ENCODE measurements at places on chromosomes 1 and 21.
A peak's percentile ranks its signal among the peaks of the same experiment; 100 is the strongest.

DNA sequence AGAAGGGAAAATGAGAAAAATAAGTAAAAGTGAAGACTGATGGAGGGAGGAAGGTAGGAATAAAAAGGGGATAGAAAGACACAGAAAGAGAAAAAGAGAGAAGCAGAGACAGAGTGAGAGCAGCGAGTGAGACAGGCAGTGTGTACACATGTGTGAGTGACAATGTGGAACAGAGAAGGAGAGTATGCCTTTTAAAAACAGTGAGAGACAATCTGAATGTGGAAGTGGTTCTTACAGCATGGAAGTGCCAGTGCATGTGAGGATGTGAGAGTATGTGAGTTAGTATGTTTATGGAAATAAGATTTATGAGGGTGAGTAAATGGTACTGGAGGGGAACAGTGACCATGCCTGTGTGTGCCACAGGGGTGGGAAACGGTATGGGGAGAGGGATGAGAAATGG lies 1.2 kb downstream of the NEGR1 start:
- DNase-seq: peak; percentile 11

- peak; percentile 21 for DNase-seq
Observed at GRCh38 chr1:234893725-234894630, 234.7 kb downstream of the TOMM20 start.

DNA sequence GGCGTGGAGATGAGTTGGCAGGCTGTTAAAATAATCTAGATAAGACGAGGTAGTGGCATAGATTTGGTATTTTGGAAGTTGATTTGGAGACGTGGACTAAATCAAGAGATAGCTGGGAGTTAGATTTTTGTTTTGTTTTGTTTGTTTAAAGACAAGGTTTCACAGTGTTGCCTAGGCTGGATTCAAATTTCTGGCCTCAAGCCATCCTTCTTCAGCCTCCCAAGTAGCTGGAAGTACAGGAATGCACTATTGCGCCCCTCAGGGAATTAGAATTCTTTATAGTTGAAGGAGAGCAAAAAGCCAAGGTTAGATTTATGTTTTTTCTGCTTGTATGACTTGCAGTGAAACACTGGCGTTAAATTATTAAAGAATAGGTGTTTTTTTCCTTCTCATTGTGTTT lies 22.3 kb upstream of the SNRPE start:
- DNase-seq: peak; percentile 95

DNA sequence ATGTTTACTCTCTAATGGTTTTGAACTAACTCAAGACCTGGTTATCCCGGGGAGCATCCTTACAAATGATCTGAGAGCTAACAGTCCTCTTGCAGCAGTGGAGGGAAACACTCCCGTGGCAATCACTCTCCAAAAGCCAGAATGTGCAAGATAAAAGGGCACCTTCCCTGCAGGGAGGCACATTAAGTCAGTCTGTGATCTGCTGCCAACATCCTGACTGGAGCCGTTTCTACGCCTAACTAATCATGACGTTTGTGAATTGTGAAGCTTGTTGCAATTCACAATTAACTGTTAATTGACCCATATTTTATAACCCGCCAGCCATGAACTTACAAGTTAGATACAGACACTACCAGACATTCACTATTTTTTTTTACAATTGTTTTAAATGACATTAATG lies 52.1 kb upstream of the LGALS8 start:
- DNase-seq: no peak

DNA sequence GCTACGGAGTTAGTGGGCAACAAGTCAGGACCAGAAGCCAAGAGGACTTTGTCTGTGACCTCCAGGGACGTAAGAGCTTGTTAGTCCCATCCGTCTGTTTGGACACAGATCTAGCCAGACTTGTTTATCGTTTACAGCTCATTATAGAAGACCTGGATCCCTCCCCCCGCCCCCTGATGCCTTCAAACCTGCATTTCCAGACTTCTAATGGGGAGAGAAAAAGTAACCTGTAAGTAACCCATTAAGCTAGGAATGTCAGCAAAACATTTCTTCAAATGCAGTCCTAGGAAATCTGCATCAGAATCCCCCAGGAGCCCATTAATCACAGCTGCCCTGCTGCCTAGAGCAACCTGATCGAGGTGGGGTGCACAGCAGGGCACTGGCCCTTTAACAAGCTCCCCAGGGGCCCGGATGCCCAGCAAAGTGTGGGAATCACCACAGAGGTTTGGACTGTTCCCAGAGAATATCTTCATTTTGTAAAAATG lies 1.4 kb upstream of the MAD2L2 start:
- DNase-seq: no peak

- DNase-seq: no peak
Observed at GRCh38 chr1:153439273-153439672, 21.2 kb downstream of the S100A7 start.

- no peak for DNase-seq
Observed at GRCh38 chr1:180130651-180131050, 24.0 kb upstream of the QSOX1 start.

- DNase-seq: no peak
Observed at GRCh38 chr1:34927316-34927715, 2.1 kb downstream of the DLGAP3 start.

- DNase-seq: no peak
Observed at GRCh38 chr21:42484966-42485365, 11.1 kb downstream of the RSPH1 start.

- DNase-seq: peak; percentile 67
Observed at GRCh38 chr1:150233359-150234308, 2.3 kb downstream of the ANP32E start.

GRCh38 chr1:117534995-117535467 lies 70.8 kb upstream of the TENT5C start:
- peak; percentile 72 for DNase-seq

DNA sequence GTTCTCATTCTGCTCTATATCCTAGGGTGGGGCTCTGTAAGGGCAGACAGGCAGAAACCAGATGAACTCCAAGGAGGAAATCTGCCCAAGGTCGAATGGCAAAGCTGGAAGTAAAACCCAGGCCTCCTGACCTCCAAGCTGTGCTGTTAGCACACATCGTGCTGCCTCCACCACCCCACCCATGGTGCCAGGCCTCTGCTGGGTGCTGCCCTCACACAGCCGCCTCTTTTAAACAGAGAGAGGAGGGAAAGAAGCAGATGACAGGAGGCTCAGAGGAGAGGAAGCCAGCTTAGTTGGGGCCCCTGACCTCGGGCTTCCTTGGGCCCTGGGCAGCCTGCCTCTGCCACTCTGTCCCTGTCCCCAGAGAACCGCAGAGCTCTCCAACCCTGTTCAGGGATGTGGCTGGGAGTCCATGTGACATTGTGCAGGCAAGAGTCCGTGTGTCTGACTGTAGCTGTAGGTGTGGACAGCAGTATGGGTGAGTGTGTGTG lies 1.1 kb downstream of the SYNC start:
- DNase-seq: peak; percentile 36

DNA sequence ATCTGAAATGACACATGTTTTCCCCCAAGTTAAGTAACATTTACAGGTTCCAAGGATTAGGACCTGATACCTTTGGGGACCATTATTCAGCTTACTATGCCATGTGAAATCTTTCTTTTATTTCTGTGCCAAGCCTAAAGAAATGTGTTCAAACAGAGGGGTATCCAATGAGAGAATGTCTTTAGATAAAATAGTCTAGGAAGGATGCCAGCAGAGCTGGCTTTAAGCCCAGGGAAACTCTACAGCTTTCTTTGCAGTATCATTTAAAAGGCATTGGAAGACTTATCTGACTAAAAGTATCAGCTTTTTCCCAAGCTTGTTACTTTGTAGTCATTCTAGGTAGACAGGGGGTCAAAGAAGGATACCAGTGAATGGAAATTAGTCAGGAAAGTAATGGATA lies 860.4 kb downstream of the PLA2G4A start:
- peak; percentile 83 for DNase-seq

DNA sequence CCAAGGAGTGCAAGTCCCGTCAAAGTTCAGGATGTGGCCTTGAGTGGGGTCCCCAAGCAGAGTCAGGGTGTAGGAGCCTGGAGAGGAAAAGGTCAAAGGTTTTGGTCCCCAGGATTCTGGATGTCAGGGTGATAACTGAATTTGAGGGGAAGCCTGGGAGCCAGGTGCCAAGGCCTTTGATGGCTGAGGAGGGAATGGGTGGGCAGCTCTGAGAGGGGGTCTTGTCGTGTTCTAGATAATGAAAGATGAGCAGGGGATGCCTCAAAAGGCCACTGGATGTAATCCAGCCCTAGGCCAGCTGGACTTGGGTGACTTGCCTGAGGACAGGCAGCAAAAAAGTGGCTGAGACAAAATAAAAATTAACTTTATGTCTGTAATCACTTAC lies 27.5 kb upstream of the KCNA2 start:
- DNase-seq: no peak

DNA sequence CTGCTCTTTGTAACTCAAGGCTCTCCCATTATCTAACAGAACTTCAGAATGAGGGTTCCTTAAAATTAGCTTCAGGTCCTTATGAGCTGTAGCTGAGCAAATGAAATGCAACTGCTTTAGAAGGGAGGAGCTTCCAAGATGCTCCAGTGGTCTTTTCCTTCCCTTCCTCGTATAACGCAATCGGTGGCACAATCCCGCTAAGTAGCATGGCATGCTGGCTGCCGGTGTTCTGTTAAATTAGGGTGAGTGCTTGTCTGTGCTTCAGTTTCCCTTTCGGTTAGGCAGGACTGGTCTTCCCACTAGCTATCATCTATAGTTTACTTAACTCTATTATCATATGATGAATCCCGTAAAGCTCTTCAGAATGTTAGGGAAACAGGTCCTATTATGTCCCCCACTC lies 917 bp downstream of the KIAA0040 start:
- DNase-seq: peak; percentile 38

GRCh38 chr1:198084241-198084908 lies 72.4 kb upstream of the NEK7 start:
- DNase-seq: no peak

- DNase-seq: no peak
Observed at GRCh38 chr1:230132758-230133157, 65.7 kb downstream of the GALNT2 start.

DNA sequence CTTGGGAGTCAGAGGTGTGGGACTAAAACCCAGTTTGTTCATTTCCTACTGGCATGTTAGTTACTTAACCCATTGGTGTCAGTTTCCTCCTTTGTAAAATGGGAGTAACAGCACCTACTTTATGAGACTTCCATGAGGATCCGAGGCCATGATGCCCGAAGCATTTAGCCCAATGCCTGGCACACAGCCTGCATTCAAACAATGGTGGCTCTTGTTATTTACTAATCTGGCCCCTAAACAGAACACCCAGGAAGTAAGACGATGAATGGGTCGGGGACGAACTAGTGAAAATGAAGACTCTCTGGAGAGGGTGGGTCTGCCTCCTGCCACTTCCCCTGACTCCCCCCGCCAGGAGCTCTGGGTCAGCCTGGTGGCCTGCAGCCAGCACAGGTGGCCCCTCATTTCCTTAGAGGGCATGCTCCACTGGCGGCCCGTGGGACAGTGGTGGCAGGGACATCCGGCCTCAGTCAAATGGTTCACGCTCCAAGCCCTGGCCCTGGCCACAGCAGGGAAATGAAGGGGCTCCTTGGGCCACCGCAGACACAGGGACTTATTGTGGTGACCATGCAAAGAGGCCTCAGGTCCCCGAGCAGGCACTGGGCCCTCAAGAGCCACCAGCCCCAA lies 9.5 kb upstream of the TAS1R2 start:
- no peak for DNase-seq

- peak; percentile 22 for DNase-seq
Observed at GRCh38 chr1:230215031-230215430, 148.0 kb downstream of the GALNT2 start.

DNA sequence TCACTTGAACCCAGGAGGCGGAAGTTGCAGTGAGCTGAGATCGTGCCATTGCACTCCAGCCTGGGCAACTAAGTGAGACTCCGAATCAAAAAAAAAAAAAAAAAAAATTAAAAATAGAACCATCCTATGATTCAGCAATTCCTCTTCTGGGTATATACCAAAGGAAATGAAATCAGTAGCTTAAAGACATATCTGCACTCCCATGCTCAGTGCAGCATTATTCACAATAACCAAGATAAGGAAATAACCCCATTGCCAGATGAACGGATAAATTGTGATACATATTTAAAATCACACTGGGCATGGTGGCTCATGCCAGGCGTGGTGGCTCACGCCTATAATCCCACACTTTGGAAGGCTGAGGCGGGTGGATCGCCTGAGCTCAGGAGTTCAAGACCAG lies 23.8 kb downstream of the ALDH9A1 start:
- DNase-seq: no peak

GRCh38 chr1:163048869-163049268 lies 20.3 kb upstream of the RGS4 start:
- DNase-seq: no peak

GRCh38 chr1:84598418-84598817 lies 24.2 kb upstream of the CTBS start:
- peak; percentile 22 for DNase-seq

GRCh38 chr1:204959374-204959773 lies 83.6 kb upstream of the CNTN2 start:
- DNase-seq: no peak

DNA sequence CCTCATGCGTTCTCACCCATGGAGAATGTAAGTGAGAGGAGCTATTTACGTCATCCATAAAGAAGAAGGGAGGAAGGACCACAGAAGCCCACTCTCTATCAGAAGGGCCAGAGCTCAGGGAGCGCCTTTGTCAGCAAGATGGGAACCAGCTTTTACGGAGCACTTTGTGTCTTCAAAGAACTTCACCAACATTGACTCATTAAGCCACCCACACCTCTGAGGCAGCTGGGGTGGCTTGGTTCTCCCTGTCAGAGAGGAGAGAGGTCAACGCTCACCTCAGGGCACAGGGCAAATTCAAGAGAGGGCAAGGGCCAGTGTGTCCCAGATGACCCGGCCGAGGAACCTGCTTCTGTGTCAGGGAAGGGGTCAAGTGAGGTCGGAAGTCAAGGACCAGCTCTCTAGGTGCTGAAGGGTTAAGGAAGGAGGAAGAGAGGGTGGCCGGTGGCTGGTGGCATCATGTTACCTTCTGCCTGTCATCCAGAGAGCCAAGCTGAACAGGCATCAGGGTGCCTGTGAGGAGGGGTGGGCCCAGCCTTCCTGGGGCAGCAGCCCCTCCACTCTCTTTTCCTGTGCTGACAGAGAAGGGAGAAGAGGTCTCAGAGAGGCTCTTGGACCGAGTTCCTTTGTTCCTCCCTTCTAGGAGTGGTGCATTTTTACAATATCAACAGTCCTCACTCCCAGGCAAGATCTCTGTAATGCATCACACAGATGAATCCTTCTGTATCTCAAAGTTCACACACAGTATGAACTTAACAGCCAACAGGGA lies 109.0 kb downstream of the ETS2 start:
- peak; percentile 27 for DNase-seq

DNA sequence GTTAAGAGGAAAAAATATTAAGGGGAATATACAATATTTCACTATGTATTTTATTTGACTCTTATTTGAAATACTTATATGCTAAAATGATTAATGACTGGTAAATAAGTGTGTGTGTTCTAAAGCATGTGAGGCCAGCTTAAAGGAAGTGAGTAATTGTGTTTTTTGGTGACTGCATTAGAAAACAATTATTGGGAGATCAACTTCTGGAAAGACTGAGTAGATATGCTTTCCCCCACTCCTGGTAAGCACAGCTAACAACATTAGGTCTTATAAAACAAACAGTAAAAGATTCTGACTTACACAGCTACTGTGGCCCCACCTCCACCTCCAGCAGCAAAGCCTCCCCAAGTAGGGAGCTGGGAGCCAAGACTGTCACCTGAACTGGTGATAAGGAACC lies 403.0 kb downstream of the SRGAP2C start:
- no peak for DNase-seq

Data from adipocyte (in vitro differentiated cells).